B cell (primary cell): ENCODE measurements at places on chromosomes 6 and 20. TPM values are rescaled to one million over a fixed set of nuclear protein-coding genes. Genes with fewer than 3 reads are reported as not detected.

GRCh38 chr6:32819729-32820128 lies 2.9 kb upstream of the HLA-DOB start:
- H3K27me3 ChIP-seq: no peaks in the 10 kb centered on the region
- no peak for DNase-seq
- no peak overlapping the region for H3K4me3 ChIP-seq
- H3K4me1 ChIP-seq: peaks cover 56% of the 10 kb centered on the region

DNA sequence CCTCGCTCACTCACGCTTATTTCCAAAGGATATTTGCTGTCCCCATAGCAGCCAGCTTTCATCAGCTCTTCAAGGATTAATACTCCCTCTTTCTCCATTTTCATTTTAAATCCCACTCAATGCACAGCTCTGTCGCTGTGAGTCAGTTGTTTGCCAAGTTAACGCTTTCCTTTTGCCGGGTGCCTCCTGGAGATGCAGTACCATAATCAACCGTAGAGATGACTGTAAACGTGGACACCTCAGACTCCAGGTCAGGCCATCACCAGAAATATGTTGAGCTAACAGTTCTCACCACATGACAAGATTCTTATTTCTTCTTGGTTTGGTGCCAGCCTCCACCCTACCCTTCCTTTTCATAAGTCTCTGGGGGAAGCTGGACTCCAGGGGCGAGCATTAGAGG lies 66.6 kb upstream of the TAB2 start:
- H3K4me3 ChIP-seq: no peak overlapping the region
- no peaks in the 10 kb centered on the region for H3K27me3 ChIP-seq
- H3K27ac ChIP-seq: no peak overlapping the region
- H3K36me3 ChIP-seq: no peaks in the 10 kb centered on the region
- no peak for DNase-seq

DNA sequence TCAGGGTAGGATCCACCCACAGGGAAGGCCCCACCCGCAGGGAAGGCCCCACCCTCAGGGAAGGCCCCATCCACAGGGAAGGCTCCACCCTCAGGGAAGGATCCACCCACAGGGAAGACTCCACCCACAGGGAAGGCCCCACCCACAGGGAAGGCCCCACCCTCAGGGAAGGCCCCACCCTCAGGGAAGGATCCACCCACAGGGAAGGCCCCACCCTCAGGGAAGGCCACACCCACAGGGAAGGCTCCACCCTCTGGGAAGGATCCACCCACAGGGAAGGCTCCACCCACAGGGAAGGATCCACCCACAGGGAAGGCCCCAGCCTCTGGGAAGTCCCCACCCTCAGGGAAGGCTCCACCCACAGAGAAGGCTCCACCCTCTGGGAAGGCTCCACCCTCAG lies 40.5 kb downstream of the KCNQ2 start:
- no peaks in the 10 kb centered on the region for H3K36me3 ChIP-seq
- H3K27ac ChIP-seq: no peak overlapping the region
- H3K27me3 ChIP-seq: no peaks in the 10 kb centered on the region

Gene GSTA3
- not detected in 2 replicates for polyA plus RNA-seq

Gene SERPINB6
- polyA plus RNA-seq: 35.2 and 46.4 TPM in 2 replicates

Gene STK4
- polyA plus RNA-seq: 38.9 and 66.0 TPM in 2 replicates
